ENCODE measurements at places on chromosomes 1 and 21.

GRCh38 chr1:9557624-9558023 lies 18.4 kb downstream of the SLC25A33 start:
- no peak for DNase-seq

- no peak for DNase-seq
These were observed 7.3 kb downstream of the EDEM3 start for GRCh38 chr1:184747089-184747955.

DNA sequence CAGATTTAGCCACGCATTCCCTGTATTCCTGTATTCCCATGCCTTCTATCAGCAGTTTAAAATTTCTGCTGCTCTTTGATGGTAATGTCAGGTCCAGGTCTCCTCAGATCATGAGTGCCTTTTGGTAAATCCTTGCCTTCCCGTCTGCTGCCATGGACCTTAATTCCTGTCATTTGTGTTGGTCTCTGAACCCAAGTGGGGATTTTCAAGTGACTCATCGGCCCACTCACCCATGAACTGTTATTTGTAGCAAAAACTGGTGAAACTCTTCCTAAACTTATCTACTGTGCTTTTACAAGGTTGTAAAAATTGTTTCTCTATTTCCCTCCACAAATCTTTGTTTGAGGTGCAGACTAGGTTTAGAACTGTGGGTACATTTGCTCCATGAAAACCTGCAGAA lies 47.4 kb downstream of the ACTN2 start:
- no peak for DNase-seq

DNA sequence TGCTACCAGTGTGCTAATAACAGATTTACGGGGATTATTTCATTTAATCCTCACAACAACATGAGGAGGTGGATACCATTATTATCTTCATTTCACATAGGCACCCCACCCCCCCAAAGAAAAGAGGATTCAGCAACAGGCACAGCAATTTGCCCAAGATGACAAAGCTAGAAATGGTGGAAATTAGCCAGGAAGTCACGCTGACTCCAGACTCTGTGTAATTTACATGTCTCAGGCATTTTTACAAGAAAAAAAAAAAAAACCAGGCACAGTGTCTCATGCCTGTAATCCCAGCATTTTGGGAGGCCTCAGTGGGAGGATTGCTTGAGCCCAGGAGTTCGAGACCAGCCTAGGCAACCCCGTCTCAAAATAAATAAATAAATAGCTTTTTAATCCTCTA lies 37.5 kb upstream of the PRDM2 start:
- DNase-seq: no peak

DNA sequence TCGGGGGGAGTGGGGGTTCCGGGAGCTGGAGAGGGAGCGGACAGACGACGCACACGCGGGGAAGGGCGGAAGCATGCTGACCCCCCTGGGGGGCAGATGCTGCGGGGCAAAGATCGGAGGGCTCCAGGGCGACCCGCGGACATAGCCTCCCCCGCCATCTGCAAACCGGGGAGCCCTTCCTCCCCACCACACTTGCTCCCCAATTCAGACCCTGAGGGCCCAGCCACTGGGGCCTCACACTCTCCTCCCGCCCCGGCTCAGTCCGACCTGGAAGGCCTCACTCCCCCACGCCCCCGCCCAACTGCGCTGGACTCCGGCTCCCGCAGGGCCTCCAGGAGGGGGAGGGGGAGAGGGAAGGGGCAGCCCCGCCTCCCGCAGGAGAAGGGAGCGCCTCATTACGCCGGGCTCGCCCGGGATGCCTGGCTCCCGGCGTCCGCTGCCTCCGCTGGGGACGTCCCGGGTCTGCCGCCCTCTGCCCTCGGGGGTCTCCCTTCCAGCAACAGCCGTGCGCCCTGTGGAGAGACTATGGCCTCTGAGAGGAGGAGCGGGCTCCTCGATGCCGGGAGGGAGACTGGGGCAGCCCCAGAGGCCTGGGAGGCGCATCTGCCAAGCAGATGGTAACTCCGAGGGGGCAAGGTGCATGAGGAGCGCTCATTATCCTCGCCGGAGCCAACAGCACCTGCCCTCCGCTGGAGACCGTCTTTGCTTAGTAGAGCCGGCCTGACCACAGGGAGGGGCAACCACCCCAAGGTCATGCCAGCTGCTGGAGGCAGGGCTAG lies 636 bp upstream of the CAMK2N1 start:
- DNase-seq: no peak

DNA sequence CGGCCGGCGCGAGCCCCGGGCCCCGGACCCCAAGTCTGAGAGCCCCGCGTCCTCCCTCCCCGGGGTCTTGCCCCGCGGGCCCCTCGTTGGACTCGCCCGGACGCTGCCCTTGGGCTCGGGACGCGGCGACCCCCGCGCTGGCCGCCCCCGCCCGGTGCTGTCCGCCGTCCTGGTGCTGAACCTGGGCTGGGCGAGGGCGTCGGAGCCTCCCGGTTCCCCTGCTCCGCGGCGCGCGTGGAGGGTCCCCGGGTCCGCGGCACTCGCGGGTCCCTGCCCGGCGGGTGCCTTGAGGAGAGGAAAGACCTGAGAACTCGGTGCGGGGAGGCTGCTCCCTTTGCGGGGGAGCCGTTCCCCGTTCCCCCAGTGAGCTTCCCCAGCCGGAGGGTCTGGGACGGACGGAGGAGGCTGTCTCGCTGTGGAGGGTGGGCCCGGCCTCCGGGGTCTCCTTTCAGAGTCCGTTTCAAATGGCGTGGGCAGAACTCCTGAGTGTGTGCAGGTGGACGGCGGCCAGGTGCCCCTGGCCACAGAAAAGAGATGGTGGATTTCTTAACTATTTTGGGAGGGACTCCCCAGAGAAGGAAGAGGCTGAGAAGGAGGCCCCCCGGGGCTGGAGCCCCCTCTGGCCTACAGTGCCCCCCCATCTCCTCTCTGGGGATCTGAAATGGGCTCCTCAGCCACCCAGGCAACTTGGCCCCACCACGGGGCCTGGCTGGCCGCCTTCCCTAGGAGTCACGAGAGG lies 595 bp downstream of the GABRD start:
- DNase-seq: no peak

GRCh38 chr1:219041818-219042217 lies 131.9 kb upstream of the LYPLAL1 start:
- DNase-seq: no peak

DNA sequence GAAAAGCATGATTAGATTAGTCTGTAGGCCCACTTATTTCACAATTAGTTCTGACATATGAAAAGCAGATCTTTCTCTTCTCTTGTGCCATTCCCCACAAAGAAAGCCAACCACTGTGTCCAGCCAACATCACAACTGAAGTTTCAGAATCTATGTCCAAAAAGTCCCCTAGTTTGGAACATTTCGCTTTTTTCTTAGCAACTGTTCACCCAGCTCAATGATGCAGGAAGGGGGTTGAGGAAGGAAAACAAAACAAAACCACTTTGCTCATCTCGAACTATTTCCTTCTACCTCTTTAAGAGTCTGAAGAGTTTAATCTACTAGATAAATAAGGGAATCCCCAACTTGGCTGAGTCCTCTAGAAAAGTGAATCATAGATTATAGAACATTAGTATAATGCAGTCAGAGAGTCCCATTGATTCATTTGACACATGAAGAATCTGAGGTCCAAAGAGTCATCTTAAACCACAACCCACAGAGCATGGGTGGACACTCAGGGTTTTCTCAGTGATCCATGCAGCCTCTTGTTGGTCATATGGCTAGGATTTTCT lies 159.3 kb upstream of the SGIP1 start:
- no peak for DNase-seq

- DNase-seq: no peak
These were observed 21.5 kb upstream of the ATP5PO start for GRCh38 chr21:33937146-33937545.

DNA sequence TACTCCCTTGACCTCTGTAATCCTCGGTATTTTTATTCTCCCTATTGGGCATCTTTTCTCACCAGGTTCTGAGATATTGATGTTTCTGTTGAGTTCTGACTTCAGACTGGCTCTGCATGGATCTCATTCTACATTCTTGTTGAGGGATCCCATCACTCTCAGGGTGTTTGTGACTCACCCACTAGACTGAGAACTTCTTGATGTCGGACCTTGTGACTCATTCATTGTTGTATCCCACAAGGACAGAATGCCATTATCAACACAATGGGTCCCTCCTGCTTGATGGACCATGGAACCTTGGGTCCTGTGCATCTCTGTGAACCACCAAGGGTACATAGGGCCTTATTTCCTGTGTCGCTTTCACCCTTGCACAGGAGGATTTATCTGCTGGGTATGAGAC lies 174.1 kb downstream of the PBX1 start:
- DNase-seq: no peak

DNA sequence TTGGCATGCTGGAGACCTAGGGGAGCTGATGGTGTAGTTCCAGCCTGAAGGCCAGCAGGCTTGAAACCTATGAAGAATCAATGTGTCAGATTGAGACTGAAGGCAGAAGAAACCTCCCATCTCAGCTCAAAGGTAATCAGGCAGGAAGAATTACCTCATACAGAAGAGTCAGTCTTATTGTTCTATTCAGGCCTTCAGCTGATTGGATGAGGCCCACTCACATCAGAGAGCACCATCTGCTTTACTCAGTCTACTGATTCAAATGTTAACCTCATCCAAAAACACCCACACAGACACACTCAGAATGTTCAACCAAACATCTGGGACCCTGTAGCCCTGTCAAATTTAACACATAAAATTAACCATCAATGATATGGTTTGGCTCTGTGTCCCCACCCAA lies 13.7 kb upstream of the CCN1 start:
- no peak for DNase-seq

DNA sequence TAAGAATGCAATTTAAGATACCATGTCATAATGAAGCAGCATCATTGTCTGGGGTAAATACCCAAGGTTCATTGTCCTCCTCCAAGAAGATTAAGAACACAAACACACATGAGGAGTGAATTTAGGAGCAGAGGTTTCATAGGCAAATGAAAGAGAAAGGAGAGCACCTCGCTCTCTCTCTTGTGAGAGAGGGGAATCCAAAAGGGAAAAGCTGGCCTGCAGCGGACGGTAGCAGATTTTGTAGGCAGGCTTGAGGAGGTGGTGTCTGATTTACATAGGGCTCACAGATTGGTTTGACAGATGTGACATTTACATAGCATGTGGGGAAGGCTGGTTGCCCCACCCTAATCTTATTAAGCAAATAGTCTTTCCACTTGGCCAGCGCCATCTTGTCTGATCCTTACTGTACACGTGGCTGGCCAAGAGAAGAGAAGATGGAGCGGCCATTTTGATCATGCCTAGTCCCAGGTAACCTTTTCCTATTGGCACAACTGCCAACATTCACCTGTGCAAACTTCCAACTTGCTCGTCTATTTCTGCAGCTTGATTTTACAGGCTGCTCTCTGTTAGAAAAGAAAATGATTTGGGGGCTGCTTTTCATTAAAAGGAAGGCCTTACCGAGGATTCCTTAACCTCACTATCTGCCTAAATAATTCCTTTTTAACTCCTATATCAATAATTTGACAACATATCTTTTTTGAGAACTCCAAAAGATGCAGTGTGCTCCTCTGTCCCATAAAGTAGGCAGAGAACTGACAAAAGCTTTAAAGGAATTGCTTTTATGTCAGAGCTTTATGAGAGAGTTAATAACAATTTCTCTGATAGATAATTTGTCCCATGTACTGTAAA lies 16.0 kb upstream of the LRRC7 start:
- DNase-seq: no peak

DNA sequence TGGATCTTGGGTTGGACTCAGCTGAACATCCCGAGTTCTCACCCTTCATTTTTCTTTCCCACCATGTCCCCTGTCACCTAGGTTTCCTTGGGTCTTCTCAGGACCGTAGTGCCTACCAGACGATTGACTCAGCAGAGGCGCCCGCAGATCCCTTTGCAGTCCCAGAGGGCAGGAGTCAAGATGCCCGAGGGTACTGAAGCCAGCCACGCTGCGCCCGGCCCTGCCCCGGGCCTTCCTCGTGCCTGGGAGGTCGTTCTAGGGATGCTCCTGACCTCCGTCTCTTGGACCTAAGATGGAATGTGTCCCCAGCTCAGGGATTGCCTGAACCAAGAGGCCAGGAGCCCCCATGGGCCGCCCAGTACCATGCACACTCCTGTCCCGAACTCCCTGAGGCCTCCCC lies 12.0 kb upstream of the C1orf167 start:
- DNase-seq: no peak

GRCh38 chr1:115332813-115333608 lies 5.0 kb downstream of the NGF start:
- no peak for DNase-seq

GRCh38 chr1:191320062-191320461 lies 838.2 kb upstream of the RGS18 start:
- no peak for DNase-seq

- no peak for DNase-seq
These were observed 477.8 kb upstream of the CAMK1G start for GRCh38 chr1:209105701-209106100.

- no peak for DNase-seq
These were observed 45.5 kb downstream of the TNFSF4 start for GRCh38 chr1:173161510-173162221.

DNA sequence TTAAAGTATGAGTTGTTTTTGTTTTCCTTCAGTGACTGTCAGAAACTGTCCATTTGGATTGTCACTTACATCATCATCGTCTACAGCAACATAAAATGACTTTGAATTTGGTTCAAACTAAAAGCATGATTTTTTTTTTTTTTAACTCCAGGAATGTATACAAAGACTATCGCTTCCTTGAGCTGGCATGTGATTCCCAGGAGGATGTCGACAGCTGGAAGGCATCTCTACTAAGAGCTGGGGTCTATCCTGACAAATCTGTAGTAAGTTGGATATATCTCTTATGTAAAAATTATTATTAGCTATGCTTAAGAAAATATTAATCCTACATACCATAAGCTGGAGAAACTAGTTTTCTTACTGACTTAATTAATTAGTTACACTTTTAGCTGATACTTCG lies 111.9 kb upstream of the C1orf105 start:
- DNase-seq: no peak

DNA sequence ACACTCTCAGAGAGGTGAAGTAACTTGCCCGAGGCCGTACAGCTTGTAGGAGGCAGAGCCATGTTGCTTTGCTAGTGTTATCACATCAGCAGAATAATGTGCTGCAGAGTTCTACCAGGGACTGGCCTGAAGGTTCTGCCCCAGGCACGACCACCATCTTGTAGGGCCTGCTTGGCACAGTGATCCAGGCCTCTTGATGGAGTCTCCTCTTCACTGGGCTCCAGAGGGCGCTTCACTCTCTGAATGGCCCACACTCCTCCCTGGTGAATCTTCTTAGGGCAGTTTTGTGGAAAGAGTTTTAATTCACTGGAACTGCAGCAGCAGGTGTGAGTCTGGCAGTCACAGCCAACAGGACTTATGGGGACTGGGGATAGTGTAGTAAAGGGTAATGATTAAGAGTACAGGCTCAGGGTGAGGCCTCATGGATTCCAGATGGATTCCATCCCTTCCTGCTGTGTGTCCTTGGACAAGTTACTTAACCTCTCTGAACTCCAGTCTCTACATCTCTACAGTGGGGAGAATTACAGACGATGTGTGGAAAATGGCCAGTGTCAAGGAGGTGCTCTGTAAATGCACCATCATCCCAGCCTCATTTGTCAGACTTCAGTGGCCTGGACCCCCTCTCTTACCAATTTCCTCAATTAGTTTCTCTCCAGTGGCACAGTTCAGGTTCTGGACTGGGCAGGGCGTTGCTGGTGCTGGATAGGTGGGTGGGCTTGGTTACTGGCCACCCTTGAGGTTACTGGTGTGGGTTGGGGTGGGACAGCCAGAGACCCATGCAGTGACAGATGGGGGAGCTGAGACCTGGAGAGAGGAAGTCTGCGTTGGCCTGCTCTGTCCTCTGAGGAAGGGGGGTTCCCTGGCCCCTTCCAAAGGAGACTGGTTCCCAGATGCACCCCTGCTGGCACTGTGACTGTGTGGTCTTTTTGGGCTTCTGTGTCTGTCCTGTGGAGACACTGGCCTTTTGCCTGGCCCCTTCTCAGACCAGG lies 45.9 kb upstream of the CSF3R start:
- DNase-seq: no peak

- DNase-seq: no peak
These were observed 154.0 kb upstream of the WNT4 start for GRCh38 chr1:22296701-22297591.

Data from 8988T (cell line).